ENCODE measurements at places on chromosomes 4 and X.

- peak; percentile 80 for DNase-seq
Measured at GRCh38 chr4:8594097-8595038, 1.8 kb downstream of the CPZ start.

GRCh38 chr4:87166296-87166854, 54.0 kb downstream of the KLHL8 start:
- DNase-seq, result no peak

DNA sequence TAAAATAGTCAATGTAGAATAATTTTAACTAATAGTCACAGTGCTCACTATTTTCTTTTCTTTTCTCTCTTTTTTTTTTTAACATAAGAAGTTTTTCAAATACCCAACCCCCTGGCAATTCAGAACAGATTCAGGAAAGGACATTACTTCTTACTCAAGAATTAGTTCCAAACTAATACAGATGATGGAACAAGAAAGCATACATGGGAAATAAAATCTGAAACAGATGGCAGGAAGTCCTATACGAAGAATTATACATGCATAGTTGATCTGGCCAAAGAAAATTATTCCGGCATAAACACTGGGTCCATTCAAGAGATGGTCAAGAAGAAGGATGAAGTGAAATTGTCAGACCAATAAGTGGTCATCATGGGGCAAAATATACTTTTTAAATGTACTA, 614.4 kb upstream of the INTU start:
- no peak for DNase-seq

GRCh38 chr4:145132511-145133098, 34.5 kb downstream of the ABCE1 start:
- DNase-seq, result peak; percentile 44

GRCh38 chrX:41616255-41616654, 72.5 kb upstream of the GPR34 start:
- DNase-seq, result no peak

GRCh38 chr4:53450773-53451172, 73.3 kb downstream of the FIP1L1 start:
- no peak for DNase-seq

- DNase-seq, result peak; percentile 76
Measured at GRCh38 chrX:149950681-149951080, 12.4 kb upstream of the EOLA2 start.

DNA sequence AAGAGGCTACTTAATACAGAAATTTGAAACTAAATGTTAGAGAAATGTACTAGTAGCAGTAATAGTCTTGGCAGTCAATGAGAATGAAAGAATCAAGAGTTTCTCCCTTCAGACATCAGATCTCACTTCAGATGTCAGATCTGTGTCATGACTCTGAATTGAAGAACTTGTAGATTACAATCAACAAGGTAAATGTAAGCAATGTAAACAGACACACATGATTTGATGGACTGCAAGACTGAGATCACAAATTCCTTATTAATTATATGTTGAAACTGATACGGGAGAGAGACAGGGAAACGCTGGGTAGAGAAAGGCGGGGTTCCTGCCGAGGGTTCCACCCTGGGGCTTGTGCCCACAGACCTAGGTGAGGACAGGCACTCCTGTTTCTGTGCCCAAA, 65.5 kb upstream of the HHIP start:
- DNase-seq, result no peak

- DNase-seq, result no peak
Measured at GRCh38 chr4:61320154-61320553, 120.0 kb downstream of the ADGRL3 start.

DNA sequence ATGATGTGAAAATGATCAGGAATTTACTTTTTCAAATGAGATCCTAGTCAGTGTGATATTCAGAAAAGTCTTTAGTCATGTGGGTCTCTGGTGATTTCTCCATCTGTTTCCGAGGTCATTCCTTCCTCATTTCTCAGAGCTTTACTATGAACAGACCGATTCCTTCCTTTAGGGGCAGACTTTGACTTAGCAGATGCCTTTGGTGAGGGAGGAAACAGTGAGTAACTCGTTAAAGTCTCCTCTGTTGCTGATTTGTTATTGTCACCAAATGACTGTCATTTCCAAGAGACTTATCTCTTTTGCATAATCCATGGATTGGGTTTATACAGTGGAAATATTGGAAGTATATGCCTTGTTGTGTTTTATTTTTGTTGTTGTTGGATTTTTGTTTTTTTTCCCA, 76.2 kb upstream of the CD99 start:
- peak; percentile 88 for DNase-seq

DNA sequence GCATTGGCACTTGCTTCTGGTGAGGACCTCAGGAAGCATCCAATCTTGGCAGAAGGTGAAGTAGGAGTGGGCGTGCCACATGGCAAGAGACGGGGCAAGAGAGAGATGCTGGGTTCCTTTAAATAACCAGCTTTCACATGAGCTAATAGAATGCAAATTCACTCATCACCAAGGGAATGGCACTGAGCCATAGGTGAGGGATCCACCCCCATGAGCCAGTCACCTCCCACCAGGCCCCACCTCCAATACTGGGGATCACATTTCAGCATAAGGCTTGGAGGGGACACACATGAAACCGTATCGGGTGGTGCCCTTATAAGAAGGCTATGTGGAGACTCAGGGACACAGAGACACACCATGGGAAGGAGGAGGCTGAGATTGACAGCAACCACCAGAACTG, 140.0 kb upstream of the MSX1 start:
- no peak for DNase-seq

- DNase-seq, result no peak
Measured at GRCh38 chrX:3943965-3944364, 230.5 kb upstream of the PRKX start.

GRCh38 chr4:165851256-165851655, 21.8 kb upstream of the TLL1 start:
- no peak for DNase-seq

- no peak for DNase-seq
Measured at GRCh38 chr4:182137343-182137742, 105.9 kb upstream of the TENM3 start.

GRCh38 chrX:109508915-109509314, 27.0 kb upstream of the GUCY2F start:
- DNase-seq, result no peak

- DNase-seq, result no peak
Measured at GRCh38 chr4:54093324-54094240, 6.4 kb upstream of the GSX2 start.

GRCh38 chr4:67684839-67685531, 16.0 kb downstream of the UBA6 start:
- DNase-seq, result no peak

GRCh38 chr4:44320833-44321232, 127.8 kb downstream of the KCTD8 start:
- DNase-seq, result no peak

DNA sequence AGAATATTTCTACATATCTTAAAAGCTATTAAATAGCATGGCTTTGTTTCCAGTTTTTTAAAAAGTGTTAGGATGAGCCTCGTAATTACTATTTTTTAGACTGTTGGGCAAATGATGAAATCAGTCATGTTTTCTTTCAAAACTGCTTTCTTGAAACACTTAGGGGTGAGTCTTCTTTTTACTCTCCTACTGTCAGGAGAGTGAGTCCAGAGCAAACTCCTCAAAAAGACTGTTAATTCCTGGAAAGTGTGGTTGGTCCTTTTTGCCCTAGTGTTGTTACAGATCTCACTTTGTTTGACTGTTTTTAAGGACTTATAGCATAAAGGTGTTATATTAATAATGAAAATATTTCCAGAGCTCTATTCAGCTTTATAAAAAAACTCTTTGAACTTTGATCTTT, 6.3 kb downstream of the GSTCD start:
- no peak for DNase-seq

GRCh38 chr4:181676546-181676945, 566.7 kb upstream of the TENM3 start:
- DNase-seq, result no peak

DNA sequence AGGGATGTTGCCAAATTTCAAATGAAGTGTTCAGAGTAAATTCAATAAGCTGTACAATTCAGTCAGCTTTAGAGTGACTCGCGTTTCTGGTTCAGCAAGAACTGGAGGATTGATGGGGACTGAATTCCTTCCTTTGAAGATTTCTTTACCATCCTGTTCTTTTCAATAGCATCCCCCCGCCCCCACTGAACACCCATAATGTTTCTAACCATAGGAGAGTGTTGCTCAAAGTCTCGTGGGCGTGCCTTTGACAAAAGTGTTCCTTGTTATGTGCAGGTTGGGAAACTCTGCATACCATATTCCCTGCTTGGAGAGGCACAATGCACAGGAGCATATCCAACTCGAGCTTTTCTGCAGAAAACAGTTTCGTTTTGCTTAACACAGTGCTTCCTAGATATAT, 323.5 kb upstream of the CASK start:
- DNase-seq, result no peak

GRCh38 chr4:106594291-106594952, 225.8 kb upstream of the GIMD1 start:
- DNase-seq, result no peak

DNA sequence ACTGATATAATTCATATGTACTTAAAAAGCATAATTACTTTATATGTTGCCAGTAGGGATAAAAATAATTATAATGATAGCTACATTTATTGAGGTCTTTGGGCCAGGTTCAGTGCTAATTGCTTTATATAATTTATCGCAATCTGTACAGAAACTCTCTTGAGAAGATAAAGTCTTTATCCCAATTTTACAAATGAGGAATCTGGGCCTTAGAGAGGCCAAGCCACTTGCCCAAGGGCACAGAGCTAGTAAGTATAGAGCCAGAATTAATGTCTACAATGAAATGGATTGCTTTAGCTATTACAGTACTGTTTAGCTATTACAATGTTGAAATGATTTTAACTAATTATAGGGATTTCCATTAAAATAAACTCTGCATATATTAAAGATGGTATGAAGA, 30.6 kb upstream of the TBC1D1 start:
- no peak for DNase-seq

DNA sequence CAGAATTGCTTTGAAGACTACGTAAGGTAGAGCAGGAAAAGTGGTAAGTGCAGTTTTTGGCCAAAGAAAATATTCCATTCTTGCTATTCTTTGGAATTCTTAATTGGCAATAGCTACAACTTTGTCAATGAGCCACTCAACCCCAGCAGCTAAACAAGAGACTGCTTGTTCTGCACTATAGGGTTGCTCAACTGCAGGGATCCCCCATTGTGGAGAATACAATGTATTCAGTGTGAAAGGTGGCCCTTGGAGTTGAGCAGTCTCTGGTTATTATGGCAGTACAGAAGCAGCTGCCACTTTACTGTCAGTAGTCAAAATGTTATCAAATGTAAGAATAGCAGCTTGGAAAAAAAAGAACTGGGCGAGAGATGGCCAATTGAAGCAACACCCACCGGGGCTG, 808.7 kb downstream of the CENPC start:
- DNase-seq, result no peak

DNA sequence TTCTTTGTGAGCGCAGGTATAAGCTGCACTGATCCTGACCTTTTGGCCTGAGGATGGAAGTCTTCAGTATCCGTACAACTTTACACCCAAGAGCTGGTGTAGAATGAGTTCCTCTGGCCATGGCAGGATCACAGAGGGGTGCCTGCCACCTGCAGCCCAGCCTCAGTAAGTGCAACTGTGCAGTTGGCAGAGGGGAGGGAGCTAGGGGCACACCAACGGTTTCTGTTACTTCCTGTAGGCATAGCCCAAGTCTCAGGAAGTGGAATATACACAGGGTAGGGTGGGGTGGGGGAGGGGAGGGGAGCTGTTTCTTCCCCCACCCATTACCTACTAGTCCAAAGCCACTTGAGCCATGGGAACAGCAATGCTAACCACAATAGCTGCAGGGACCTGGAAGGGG, 85.4 kb upstream of the GBA3 start:
- DNase-seq, result peak; percentile 28

DNA sequence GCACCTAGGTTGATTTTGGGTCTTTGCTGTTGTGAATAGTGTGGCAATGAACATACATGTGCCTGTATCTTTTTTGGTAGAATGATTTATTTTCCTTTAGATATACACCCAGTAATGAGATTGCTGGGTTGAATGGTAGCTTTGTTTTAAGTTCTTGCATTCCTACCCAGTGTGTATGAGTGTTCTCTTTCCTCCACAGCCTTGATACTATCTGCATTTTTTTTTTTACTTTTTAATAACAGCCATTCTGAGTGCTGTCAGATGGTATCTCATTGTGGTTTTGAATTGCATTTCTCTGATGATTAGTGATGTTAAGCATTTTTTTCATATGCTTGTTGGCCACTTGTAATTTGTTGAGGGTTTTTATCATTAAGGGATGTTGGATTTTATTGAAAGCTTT, 351.8 kb upstream of the GNPDA2 start:
- DNase-seq, result no peak

DNA sequence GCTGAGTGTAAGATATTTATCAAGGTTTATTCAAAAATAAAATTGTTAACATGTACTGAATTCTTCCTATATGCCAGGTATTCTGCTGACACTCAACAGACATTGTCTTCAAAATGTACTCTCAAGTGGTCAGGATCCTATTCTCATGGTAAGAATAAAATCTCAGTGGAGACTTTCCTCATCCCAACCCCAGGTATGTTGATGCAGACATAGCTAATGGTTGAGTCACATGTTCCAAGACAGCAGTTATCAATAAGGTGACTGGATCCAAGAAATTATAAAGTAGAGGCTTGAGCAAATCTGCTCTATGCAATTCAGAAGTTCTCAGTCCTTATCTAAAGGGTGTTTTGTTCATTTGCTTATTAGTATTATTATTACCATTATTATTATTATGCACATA, 115.2 kb upstream of the GABRA2 start:
- no peak for DNase-seq

GRCh38 chrX:86148024-86148511, at the start of gene DACH2:
Gene DACH2, plus strand, starts transcription at chrX:86148451.
- DNase-seq, result peak; percentile 65

DNA sequence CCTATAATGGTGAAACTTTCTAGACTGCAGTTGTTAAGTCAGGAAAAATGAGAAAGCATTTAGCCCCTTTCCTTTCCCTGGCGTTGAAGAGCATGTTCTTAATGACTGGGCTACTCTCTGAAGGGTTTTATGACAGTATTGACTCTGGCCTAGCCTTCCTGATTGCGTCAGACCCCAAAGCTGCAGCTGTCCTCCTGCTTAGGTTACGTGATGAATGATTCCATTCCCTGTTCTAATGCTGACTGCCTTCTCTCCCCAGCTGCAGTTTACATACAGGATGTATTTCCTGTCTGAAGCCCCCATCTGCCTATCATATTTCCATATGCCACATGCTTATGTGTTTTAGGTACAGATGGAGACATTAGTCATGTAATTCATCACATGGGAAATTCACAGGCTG, 105.8 kb upstream of the EGFL6 start:
- DNase-seq, result peak; percentile 66

GRCh38 chrX:111095974-111096895, at the start of gene PAK3:
Gene PAK3, plus strand, starts transcription at chrX:111096191. Its CDS starts 26,913 bp downstream, at chrX:111123104.
- DNase-seq, result peak; percentile 20

- no peak for DNase-seq
Measured at GRCh38 chr4:68368691-68369131, 18.8 kb upstream of the YTHDC1 start.

DNA sequence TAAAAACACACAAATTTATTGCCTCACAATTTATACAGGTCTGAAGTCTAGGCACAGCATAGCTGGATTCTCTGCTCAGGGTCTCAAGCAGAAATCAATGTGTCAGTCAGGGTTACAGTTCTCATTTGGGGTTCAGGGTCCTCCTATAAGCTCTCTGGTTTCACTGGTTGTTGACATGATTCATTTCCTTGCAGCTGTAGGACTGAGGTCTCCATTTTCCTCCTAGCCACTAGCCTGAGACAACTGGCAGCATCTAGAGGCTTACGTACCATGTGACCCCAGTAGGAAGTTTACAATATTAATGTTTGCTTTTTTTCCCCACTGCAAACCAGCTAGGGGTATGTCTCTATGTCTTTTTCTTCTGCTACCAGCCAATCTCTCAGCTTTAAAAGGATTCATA, 102.5 kb downstream of the CPEB2 start:
- peak; percentile 1 for DNase-seq

Data from dermis blood vessel endothelial cell (primary cell).